Tongue (tissue), 3 donors: ENCODE measurements at places on chromosomes 16 and 17. TPM values are rescaled to one million over a fixed set of nuclear protein-coding genes. Genes with fewer than 3 reads are reported as not detected.

ESRP2 gene
- total RNA-seq = 8.7 TPM

GPR179 gene
- 0.21 TPM for total RNA-seq

DNAI2 gene
- 0.21 TPM for total RNA-seq

DNA sequence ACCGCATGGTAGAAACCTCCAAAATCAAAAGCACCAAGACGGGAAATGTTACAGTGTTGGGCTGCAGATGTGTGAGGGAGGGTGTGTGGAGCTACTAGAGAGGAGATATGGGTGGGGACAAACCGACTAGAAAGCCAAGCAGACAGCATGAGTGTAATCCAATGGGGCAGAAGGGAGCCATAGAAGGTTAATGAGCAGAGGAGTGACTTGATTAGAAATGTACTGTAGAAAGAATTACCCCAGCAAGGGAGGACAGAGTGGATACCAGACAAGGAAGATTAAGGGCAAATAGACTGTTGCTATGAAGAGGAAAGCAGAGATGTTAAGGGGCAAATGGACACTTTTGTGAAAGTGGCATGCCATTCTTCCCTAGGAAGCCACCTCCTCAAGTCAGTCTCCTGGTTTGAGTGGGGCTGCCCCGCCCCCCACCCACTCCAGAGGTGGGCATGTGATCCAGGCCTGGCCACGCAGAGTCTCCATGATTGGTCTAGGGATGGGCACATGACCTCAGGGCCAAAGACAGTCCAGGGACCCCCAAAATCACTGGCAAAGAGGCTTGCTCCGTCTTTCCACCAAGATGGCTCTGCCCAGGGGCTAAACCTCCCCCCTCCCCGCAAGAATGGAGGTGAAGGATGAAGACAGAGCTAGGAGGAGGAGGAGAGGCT lies 4.3 kb downstream of the COTL1 start:
- no peak for DNase-seq

- DNase-seq = no peak
Measured at GRCh38 chr16:58458606-58459343, 41.2 kb upstream of the NDRG4 start.

P3H4 gene
- 40.8 TPM for total RNA-seq

TSNAXIP1 gene
- 1.1 TPM for total RNA-seq

DNA sequence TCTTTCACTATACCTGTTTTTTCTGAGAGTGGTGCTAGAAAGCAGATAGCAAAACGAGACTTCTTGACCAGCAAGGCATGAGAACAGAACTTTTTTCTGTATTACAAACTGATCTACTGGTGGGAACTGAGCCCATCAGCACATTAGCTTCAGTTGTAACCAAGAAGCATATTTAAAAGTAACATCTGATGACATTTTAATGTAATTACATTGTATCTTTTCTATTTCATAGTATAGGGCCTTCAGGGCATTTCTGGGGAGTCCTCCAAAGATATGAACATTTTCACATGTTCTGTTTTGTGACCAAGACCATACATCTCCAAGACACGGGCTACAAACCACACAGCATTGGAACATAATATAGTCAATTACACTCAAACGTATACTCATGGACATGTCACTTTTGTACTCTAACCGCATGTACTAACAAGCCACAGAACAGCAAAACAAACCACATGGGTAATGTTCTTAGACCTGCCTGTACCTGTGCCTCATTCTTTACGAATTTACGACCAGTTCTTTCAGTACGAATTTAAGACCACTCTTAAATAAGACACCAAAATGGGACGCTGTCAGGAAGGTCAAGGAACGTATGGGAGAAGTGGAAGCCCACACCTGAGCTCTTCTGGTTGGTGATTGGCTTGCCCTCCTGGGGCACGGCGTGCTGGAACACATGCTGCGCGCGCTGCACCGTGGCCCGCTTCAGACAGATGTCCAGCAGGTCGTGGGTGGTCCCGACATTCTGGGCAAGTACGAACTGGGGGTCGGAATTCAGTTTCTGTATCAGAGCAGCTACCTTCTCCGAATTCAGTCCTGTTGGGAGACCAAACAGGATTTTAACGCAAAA lies 825 bp downstream of the BLMH start:
- peak; percentile 55 for DNase-seq

- DNase-seq = no peak
Measured at GRCh38 chr17:81837641-81838040, 2.8 kb upstream of the PPP1R27 start.

DPEP3 gene
- total RNA-seq = not detected
